ENCODE measurements at places on chromosomes 1 and 21.

- peak; percentile 64 for DNase-seq
These were observed 10.7 kb upstream of the RGS16 start for GRCh38 chr1:182614796-182615454.

GRCh38 chr1:207815913-207816291 lies 64.0 kb downstream of the CD46 start:
- DNase-seq = peak; percentile 40

- DNase-seq = no peak
These were observed 84.6 kb upstream of the CASZ1 start for GRCh38 chr1:10881046-10881445.

DNA sequence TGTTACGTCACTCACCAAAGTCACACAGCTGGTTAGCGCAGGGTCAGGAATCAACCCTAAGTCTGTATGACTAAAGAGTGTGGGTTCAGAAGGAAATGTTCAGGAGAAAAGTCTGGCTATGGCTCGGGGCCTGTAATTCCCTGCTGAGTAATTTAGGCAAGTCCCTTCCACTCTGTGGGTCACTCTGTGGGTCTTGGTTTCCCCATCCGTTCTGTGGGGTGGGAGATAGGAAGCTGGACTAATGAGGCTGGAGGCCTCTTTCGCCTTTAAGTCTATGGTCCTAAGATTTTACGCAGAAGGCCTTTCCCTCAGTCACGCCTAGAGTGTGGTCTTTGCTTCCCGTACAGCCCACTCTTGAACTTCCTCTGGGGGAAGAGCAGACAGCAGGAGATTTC lies 14.3 kb upstream of the MED18 start:
- DNase-seq = peak; percentile 64

GRCh38 chr1:185696422-185697150 lies 37.6 kb upstream of the HMCN1 start:
- DNase-seq = no peak

- no peak for DNase-seq
These were observed 2.5 kb upstream of the AQP10 start for GRCh38 chr1:154318386-154318785.

- peak; percentile 78 for DNase-seq
These were observed 1.9 kb upstream of the PIGV start for GRCh38 chr1:26785611-26786436.

DNA sequence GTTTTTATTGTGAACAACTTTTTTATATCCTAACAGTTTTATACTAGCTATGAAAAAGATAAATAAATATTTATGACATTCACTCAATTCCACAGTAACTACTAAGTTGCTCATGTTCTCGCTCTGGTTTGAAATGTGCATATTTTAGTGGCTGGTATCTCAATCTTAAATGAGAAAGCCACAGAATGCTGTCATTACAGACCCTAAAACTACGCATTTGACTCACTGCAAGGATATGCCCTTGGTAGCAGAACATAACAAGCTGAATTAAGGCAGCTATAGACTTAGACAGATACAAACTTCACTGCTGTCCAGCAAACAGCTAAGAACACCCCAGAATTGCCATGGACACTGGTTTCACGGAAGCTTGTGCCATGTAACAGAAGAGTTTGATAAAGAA lies 19.0 kb downstream of the DAB1 start:
- DNase-seq = no peak

Measured in inflammatory macrophage (primary cell).